NCI-H82 (cell line): ENCODE measurements at places on chromosomes 12 and 14.

DNA sequence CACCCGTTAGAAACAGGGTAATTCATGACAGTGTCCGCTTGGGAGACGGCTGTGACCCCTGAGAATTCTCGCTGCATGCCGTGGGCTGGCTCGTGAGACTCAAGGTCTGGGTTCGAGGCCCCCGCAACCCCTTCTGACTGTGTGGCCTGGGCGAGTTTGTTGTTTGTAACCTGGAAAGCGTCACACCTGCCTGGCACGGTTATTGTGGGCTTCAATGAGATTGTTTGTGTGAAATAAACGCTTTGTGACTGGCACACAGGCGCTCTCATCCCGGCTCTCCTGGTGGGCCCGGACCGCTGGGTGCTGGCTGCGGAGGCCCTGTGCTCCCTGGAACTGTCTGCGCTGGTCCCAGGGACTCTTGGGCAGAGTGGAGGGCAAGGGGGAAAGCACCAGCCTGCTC lies 33.9 kb downstream of the MEG3 start:
- no peak for DNase-seq

- no peak for DNase-seq
Observed at GRCh38 chr12:78853231-78853630, 11.3 kb upstream of the SYT1 start.

DNA sequence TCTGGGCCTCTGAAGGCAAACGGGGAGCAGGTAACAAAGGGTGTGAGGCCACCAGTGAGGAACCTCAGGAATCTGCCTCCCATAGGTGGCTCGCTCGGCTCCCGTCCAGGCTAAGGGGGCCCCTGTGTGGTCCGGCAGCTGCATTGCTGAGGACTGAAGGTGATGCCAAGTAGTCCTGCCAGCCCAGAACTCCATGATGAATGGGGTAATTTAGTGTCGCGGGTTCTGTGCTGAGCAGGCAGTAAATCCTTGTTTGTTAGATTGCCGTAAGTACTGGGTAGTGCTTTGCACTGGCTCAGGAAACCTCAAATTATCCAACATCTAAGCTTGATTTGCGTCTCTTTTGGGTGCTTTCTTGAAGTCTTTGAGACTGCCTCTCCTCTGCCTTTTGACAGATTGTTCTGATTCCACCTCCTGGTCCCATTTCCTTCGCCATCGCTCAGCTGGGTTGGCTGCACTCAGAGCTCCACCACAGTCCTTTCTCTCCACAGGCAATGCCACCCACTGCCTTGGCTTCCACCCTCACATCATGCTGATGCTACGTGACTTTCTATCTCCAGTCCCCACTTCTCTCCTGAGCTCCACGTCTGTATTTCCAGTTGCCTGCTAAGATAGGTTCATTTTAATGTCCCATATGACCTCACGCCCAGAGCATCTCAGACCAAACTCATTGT lies 392.0 kb downstream of the FUT8 start:
- DNase-seq = no peak

- DNase-seq = peak; percentile 49
Observed at GRCh38 chr12:72836194-72836593, 564.0 kb downstream of the TRHDE start.

DNA sequence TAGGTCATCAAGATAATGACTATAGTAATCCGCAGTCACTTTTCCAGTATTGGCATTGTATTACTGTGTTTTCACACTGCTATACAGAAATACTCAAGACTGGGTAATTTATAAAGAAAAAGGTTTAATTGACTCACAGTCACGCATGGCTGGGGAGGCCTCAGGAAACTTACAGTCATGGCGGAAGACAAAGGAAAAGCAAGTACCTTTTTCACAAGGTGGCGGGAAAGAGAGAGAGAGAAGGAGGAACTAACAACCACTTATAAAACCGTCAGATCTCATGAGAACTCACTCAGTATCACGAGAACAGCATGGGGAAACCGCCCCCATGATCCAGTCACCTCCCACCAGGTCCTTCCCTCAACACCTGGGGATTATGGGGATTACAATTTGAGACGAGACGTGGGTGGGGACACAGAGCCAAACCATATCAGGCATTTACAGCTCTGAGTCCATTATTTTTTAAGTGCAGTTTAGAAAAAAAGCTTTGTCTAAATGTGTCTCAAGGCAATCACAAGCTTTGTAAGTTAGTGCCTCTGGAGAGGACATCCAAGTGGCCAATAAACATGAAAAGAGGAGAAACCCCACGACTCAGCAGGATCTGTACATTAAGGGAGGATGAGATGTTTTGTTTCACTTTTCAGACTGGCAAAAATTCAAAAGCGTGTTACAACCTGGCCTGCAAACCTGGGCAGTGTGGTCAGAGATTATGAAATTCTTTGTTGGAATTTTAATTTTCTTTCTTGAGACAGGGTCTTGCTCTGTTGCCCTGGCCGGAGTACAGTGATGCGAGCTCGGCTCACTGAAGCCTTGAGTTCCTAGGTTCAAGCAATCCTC lies 82.0 kb downstream of the DNAH10 start:
- DNase-seq = peak; percentile 81

DNA sequence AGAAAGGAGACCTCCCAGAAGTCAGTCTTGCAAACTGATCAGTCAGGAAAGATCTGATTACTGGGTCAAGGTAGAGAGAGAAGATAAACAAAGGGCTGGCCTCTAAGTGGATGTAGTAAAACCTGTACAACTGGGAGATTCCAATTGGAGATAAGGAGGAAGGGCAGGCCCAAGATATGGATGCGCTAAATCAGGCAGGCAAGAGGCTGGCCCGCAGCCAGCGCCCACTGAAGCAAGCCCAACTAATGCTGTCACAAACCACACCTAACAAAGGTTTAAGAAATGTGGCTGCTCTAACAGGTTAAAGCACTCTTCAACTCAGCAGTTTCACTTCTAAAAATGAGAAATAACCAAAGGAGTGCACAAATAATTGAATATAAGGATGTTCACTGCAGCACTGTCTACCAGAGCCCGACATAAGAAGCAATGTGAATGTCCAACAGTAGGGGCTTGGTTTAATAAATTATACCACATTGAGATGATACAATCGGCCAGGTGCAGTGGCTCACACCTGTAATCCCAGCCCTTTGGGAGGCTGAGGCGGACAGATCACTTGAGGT lies 4.7 kb downstream of the GLTP start:
- DNase-seq = peak; percentile 16

- no peak for DNase-seq
Observed at GRCh38 chr14:96351986-96352385, 11.2 kb downstream of the ATG2B start.

GRCh38 chr12:76202621-76203020 lies 118.1 kb upstream of the NAP1L1 start:
- no peak for DNase-seq

GRCh38 chr14:58299401-58300330 lies 1.3 kb downstream of the ARID4A start:
- peak; percentile 34 for DNase-seq

DNA sequence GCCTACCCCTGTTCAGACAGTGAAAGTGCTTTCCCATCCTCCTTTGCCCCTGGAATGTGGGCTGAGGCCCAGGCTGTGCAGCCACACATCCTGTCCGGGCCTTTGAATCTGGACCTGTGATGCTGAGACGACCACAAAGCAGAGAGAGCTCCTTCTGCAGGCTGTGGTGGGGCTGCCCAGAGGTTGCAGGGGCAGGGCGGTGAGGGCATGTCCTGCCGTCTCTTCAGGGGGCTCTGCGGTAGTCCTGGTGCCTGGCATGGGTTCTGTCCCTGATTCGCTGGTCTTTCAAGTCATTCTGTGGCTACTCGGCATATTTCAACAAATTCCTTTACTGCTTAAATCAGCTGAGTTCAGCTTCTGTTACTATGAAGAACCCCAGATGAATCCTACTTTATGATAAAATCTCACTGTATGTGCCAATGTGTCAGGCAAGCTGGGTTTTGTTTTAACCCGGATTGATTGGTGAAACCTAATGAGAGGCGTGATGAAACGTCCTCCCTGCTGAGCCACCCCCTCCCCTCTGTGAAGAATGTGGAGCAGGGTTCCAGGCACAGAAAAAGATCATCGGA lies 63.4 kb upstream of the DICER1 start:
- DNase-seq = no peak
